ENCODE measurements at places on chromosomes 6 and 20.
A peak's percentile ranks its signal among the peaks of the same experiment; 100 is the strongest.

DNA sequence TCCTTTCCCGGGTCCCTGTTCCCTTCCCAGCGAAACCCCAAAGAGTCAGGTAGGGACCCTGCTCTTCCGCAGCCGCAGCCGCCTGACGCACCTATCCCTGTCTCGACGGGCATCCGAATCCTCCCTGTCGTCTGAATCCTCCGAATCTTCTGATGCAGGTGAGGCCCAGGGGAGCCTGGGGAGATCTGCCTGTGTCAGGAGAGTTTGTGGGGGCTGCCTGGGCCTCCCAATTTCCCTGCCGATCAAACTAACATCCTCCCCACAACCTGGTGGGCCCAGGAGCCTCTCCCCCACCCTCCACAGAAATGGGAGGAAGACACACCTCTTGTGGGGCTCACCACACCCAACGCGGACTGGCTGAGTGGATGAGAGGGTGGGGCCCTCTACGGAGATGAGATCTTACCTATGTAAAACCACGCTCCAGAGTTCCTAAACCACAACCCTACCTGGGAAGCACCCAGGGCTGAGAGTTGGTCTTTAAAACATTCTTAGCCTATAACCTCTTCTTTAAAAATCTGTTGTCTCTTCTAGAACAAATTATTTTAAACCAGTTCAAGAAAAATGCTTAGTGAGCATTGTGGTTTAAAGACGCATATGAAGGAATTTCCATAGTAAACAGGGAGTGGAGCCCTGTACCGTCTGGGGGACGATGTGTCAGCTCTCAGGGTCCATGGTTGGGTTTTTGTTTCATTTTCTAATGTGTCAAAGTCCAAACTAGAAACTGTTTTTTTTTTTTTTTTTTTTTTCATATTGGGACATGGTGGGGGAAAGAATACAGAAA lies 1.7 kb downstream of the CDC25B start:
- no peak for DNase-seq

- DNase-seq = no peak
Measured at GRCh38 chr6:90266905-90267621, 29.6 kb downstream of the BACH2 start.

DNA sequence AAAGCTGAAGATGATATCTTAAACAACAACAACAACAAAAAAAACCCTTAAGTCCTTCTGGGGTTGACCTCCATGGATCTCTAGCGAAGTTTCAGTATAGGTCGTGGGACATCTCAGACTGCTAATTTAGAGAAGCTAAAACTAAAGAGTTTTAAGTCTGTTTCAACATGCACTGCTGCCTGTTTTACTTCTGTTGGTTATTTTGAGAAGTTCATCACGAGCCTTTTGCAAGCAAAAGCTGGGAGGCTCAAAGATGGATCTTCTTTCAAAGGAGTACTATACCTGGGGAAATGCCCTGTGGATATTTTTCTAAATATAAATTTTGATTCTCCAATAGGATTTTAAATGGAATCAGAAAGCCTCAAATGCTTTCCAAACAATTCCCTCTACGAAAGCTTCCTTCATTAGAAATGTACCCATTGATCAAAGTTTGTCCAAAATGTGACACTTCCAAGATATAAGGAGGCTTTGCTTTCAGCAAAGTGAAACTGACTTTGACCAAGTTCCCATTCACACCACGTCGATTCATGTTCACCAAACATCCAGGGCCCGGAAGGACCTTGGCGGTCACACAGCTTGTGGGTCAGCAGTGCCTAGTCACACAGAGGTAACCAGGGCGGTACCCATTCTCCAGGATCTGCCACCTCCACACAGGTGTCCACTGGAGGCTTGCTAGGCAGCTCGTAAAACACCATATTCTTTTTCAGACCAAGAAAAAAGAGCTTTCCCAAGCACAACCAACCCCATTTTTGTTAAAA lies 94.7 kb upstream of the QKI start:
- DNase-seq = no peak

DNA sequence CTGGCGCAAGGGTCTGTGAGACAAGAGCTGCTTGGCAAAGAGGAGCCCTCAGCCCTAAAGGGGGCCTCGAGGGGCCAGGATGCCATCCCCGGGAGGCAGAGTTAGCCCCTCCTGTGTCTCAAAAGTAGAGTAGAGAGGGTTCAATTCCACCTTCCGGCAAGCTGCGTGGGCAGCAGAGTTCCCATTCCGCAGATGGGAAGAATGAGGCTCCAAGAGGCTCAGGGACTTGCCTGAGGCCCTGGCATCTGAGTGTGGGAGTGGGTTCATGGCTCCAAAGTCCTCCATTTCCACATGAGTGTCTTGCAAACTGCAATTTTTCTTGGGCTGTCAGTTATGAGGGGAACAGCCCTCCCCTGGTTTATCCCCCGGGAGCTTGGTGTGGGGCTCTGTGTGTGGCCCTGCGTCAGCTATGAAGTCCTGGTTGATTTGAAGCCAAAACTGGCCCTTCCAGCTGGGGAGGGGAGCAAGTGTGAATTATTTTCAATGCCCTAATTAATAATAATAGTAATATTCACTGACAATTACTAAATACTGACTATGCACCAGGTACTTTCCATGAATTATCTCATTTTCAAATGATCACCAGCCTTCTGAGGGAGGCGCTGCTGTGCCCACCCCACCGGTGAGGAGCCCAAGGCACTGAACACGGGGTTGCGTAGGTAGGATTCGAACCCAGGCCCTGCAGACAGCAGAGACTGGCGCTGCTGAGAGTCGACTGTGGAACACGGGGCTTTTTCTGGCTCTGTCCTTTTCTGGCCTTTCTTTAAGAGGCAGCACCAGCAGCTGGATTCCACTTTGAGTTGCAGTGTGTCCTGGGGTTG lies 153.0 kb upstream of the PTPN1 start:
- no peak for DNase-seq

DNA sequence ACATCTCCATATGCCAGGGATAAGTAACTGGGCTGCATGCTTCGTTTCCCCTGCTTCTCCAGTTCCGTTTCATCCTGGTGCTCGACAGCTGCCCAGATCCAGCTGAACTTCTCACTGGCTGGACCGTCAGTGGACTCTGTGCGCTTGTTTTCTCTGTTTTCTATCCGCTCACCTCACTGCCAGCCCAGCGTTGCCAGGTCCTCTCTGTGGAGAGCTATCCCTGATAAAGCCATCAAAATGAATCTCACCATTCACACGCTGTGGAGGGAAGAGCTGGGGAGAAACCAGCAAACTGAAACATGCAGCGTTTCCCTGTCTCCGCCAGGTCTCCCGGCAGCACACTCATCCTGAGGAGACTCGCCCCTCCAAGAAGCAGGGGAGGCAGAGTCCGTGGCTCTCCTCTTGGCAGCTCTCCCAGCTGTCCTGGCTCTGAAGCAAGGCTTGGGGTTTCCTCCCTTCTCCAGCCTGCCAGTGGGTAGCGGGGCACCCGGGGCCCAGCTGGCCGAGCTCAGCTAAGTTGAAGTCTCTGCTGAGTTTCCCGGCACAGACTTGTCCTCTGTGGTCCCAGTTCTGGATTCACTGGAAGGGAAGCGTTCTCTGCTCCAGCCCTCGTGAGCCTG lies 160.9 kb downstream of the DTNBP1 start:
- no peak for DNase-seq

- DNase-seq = no peak
Measured at GRCh38 chr6:132830334-132830751, 16.0 kb downstream of the RPS12 start.

- peak; percentile 80 for DNase-seq
Measured at GRCh38 chr20:46363874-46364669, 42.3 kb downstream of the ELMO2 start.

DNA sequence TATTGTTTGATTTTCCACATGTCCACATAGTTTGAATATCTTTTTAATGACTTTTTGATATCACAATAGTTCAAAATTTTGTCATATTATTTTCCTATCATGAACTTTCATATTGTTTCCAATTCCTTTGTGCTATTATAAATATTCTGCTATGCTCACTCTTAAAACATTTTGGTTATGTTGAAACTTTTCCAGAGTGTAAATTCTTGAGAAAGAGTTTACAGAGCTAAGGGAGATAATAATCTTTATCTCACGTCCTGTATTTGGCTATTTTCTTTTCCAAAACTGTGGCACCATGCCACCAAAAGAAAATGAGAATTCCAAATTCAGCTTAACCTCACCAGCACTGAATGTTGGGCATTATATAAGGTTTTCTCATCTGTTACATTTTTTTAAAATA lies 210.9 kb downstream of the TFAP2B start:
- no peak for DNase-seq

All from SW 1271 (cell line).